ENCODE measurements at places on chromosomes 16 and 17.

DNA sequence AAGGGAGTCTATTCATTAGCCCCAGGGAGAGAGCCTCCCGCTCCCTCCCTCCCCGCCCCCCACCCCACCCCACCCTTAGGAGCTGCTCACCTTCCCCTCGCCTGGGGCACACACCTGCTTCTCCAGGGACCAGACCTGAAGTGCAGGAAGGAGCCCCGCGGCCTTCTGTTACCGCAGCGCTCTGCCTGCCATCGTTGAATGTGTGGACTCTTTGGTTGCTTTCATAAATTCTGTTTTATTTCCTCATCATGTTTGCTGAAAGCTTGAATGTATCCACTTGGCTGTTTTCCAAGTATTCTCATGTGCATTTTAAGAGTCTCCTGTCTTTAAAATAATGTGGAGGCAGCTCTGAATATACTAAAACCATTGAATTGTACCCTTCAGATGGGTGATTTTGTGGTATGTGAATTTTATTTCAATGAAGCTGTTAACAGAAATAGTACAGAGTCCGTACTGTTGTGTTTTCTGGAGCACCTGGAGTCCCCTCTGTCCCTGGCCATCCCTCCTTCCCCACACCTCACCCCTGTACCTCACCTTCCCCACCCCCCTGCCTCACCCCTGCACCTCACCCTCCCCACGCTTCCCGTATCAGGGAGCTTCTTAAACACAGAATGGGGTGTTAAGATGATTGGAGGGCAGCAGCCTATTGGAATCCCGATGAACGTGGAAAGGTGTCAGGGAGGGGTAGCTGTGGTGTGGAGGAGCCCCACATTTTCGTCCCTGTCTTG is 25.5 kb downstream of the RAB11FIP3 start:
- DNase-seq = no peak

- no peak for DNase-seq
Measured at GRCh38 chr17:44935116-44935515, 12.5 kb downstream of the KIF18B start.

DNA sequence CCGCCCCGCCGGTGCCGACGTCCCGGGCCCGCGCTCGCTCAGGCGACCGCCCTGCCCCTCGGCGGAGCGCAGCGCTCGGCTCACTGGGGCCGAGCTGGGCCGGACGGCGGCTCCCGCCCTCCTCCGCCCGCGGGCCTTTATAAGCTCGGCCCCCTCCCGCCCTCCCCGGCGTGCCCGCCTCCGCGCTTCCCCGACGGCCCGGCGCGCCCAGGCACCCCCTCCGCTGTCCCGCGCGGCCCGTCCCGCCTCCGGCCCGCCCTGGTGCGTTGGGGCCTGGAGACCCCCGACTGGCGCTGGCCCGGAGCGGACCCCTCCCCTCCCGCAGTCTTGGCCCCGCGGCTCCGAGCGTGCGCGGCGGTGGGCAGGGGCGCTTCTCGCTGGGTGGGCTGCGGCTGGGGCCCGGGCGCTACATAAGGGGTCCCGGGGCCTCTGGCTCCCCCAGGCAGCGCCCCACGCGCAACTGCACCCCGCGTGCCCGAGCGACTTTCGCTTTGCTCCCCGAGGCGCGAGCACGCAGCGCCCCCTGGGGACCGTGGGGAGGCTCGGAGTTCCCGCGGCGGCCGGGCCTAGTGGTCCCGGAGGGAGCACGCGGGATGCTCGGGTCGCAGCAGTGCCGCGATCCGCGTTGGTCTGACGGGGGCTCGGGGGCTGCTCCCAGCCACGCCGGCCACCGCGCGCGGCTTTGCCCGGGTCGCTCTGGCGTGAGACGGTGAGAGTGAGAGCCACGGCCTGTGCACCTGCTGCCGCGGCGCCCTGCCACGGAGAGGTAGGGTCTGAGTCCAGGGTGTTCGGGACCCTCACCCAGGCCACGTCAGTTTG is at the start of gene PIEZO1:
Gene PIEZO1 (minus strand): TSS at position 115 of the 819 bp plus-strand sequence. CDS start 256 bp downstream, outside the sequence.
- DNase-seq = peak; percentile 57

- no peak for DNase-seq
Measured at GRCh38 chr16:76816475-76816874, 374.5 kb upstream of the MON1B start.

- no peak for DNase-seq
Measured at GRCh38 chr16:84286578-84287240, 8.0 kb upstream of the WFDC1 start.

- DNase-seq = no peak
Measured at GRCh38 chr16:80323808-80324195, 217.0 kb upstream of the DYNLRB2 start.

- DNase-seq = no peak
Measured at GRCh38 chr16:22092143-22092933, at the start of gene VWA3A. VWA3A (plus strand) TSS chr16:22092541; CDS start chr16:22092638, 97 bp downstream.

DNA sequence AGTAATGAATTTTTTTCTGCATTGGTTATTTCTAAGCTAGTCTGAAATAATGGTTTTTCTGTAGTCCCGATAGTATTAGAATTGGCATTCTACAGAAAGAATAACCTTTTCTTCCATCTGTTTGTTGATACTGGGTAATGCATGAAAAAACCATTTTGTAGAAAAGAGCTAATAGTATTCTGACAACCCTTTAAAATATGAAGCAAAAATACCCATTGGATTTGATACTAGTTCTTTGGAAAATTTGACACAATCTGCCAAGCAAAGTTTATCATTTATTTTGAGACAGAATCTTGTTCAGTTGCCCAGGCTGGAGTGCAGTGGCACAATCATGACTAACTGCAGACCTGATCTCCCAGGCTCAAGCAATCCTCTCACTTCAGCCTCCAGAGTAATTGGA is 366.8 kb upstream of the MON1B start:
- no peak for DNase-seq

GRCh38 chr17:53391197-53391596 is 431.5 kb upstream of the KIF2B start:
- DNase-seq = no peak

DNA sequence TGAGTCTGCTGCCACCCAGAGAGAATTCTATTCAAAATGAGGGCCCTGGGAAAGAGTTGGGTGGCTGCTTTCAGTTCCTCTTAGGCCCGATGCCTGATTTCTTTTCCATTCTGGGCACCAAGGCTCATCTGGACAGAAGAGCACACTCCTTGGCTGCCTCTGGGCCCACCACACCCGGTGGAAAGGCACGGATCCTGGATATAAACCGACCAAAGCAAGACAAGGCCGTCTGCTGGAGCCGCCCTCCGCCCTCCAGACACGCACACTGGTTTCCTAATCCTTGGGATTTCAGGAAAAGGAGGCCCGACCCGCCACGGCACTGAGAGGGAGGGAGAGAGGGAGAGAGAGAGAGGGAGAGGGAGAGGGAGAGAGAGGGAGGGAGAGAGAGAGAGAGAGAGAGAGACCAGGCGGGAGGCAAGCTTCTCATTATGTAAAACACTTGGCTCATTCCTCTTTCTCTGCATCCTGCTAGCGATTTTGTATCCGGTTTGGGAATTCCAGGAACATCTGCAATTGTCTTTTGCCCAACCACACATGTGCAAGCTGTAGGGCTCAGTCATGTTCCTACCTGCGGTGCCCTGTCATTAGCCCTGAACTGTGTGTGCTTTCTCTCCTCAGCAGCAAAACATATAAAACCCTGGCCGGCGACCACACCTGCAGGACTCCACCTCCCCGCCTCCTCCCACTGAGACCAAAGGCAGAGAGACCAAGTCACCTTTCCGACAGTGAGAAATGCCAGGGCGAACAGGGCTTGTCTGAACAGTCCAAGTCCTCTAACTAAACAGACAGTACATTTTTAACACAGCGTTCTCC is 347.2 kb downstream of the SOX9 start:
- DNase-seq = no peak

All from neural crest cell (in vitro differentiated cells).